Stimulated activated CD8-positive, alpha-beta memory T cell treated with anti-CD3 and anti-CD28 coated beads, Interleukin-4, amount 100 ng/mL, for 1 hour (primary cell): ENCODE measurements at places on chromosomes 3 and 15.

DNA sequence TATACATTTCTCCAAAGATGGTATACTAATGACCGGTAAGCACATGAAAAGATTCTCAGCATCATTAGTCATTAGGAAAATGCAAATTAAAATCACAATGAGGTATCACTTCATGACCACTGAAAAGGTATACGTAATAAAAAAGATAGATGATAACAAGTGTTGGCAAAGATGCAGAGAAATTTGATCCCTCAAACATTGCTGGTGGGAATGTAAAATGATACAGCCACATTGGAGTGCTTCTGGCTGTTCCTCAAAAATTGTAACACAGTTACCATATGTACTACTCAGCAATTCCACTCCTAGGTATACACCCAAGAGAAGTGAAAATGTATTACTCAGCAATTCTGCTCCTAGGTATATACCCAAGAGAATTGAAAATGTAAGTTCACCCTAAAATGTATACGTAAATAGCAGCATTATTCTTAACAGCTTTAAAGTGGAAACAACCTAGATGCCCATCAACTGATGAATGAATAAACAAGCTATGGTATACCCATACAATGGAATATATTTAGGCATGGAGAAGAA lies 25.0 kb upstream of the KY start:
- DNase-seq: no peak

- DNase-seq: no peak
These were observed 320.7 kb downstream of the ZNF621 start for GRCh38 chr3:40845447-40845846.

DNA sequence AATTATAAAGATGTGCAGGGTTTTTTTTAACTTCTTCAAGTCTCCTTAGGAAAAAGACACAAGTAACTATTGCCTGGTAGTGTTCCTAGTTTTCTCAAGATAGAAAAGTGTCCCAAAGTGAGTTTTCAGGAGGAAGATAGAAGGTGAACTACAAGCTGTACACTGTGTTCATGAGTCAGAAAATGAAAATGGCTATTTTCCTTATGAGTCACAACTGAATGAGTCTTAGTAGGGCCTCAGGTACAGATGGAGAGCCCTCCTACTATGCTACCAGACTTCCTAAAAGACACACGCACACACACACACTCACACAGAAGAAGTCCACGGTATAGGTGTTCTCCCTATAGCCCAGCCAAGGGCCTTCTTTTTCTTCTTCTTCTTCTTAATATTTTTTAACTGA lies 3.1 kb downstream of the MYO1E start:
- no peak for DNase-seq

GRCh38 chr3:59263152-59263551 lies 213.3 kb upstream of the CFAP20DC start:
- DNase-seq: no peak

DNA sequence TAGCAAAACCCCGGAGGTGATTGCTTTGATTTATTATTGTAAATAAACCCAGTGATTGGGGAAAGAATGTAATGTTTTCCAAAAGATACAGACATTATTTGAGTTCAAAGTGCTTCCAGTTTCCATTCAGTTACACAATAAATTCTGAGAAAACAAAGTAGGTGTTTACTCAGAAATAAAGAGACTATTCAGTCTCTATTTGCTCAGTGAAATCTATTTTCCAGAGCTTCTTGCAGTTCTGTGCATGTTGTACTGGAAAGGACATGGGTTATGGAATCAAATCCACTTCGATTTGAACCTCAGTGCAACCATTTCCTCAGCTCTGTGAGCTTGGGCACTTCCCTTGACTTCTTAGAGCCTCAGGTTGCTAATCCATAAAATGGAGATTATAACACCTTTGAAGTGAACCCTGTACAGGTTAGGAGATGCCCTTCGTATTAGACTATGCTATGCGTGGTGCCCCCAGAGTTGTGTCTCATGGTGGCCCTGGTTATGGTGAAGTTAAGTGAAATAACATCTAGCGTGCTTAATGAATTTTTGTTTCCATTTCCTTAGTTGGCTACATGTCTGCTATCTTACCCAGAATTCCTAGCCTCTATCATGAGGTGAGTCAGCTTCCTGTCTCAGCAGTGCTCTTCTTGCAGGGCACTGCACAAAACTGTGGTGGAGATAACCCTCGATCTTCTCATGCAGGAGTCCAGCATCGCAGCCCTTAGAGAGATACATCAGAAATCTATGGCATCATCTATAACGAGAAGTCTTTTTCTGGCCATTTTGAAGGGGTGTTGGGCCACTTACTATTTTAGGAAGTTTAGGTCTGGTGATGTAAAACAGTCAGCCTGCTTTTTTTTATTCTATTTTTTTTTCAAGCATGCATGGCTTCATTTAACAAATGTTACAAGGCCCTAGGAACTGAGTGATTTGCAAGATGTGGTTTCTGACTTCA lies 97.7 kb downstream of the RPL39L start:
- no peak for DNase-seq

DNA sequence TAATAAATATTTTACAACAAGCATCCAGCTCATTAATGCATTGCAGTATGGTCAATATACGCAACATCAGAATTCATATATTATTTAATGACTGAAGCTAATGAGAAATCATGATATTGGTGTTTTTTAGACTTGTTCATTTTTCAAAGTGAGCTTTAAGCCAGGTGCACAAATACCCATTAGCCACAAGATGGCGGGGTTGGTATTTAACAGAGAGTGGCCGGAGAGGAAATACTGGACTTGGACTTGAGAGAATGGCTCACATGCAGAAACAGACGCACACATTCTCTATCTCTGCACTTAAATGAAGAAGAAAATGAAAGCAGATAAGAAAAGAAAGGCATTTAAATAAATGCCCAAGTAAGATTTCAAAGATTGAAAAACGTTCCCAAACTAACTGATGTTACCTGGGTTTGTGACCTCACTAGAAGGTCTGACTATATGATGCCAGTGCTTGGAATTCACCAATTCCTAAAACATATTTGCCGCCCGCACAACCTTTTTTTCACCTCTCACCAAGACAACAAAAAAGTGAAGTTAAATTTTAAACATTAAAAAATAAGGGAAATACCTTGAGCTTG lies 21.2 kb upstream of the CRBN start:
- DNase-seq: no peak

GRCh38 chr15:76439542-76439941 lies 103.0 kb downstream of the ISL2 start:
- no peak for DNase-seq
